ENCODE measurements at places on chromosomes 12 and 14.
A peak's percentile ranks its signal among the peaks of the same experiment; 100 is the strongest.

DNA sequence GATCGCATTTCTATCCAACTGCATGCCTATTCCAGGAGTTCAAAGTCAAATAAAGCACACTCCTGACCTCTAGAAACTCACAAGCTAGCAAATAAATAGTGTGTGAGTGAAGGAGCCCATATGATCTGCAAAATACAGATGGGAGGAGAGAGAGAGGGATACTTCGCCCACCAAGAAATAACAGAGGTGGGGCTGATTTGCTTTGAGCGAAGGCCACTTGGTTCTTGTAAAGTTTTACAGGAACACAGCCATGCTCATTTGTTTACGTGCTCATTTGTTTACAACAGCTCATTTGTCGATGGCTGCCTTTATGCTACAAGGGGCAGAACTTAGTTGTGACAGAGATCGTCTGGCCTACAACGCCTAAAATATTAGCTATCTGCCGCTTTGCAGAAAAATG is 63.4 kb upstream of the GPATCH2L start:
- H3K36me3 ChIP-seq = no peaks in the 10 kb centered on the region
- no peak overlapping the region for H3K27ac ChIP-seq
- DNase-seq = no peak

- no peak overlapping the region for H3K27ac ChIP-seq
- H3K4me1 ChIP-seq = no peaks in the 10 kb centered on the region
- no peaks in the 10 kb centered on the region for H3K36me3 ChIP-seq
- no peaks in the 10 kb centered on the region for H3K27me3 ChIP-seq
Measured at GRCh38 chr12:57320639-57321038, 69.7 kb upstream of the STAC3 start.

DNA sequence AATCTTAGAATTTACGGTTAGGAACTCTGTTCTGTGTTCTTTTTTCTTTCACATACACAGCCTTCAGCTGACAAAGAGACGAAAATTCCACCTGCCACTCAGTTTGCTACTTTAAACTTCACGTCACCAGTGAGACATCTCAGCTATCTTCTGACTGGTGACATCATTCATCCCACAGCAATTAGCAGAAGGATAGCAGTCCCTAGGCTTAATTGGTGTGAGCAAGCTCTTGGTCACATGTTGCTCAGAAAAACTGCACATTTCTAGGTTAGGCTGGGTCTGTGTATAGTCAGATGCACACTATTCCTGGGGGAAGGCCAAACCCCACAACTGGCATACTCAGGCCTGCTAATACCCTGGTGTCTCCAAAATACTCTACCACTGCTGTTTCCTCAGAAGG is 23.9 kb downstream of the SLC7A7 start:
- H3K36me3 ChIP-seq = no peaks in the 10 kb centered on the region
- DNase-seq = no peak
- no peak overlapping the region for H3K4me3 ChIP-seq
- no peaks in the 10 kb centered on the region for H3K27me3 ChIP-seq
- no peaks in the 10 kb centered on the region for H3K4me1 ChIP-seq

DNA sequence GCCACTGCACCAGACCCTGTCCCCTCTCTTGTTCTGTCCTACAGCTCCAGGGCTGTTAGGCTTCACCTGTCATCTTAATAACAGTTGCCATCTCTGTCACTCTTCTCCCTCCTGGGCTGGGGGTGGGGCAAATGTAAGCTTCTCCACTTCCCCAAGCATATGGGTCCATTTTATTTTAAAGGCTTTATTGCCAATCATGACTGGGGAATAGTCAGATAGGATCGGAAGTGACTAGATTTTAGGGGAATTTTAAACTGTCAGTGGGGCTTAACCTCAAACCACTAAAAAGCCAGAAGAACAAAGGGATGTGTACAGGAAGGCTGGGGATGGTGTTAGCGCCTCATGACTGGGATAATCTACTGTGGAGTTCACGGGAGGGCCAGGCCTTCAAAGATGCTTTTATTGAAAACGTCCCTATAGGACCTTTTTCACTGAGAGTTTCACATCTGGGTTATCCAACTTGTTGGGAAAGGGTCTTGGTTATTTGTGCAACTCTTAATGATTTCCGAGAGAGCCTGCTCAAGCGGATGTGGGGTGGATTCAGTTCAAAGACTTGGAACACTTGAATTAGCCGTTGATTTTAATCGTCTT is 41.6 kb downstream of the CHST11 start:
- H3K4me1 ChIP-seq = no peaks in the 10 kb centered on the region
- H3K27ac ChIP-seq = no peak overlapping the region
- no peaks in the 10 kb centered on the region for H3K36me3 ChIP-seq
- no peak for DNase-seq

- H3K27me3 ChIP-seq = no peaks in the 10 kb centered on the region
- no peak for DNase-seq
- H3K4me3 ChIP-seq = no peak overlapping the region
- H3K27ac ChIP-seq = no peak overlapping the region
Measured at GRCh38 chr14:64187331-64187730, 106.8 kb downstream of the ESR2 start.

DNA sequence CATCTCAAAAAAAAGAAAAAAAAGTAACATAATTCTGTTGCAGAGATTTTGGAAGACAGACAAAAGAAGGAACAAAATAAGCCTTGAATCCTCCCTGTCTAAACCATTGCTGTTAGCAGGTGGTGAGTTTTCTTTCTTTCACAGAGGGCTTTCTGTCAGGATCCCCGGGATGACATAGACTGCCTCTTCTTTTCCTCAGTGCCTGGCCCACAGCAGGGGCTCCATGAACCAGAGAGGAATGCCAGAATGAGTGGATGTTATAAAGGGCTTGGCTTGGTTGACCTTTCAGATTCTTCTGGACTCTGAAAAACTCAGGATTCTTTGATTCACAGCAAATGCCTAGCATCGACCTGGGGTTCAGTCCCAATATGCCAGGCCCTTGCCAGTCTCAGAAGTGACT is 45.8 kb upstream of the CORO1C start:
- H3K36me3 ChIP-seq = no peaks in the 10 kb centered on the region
- DNase-seq = no peak
- H3K4me1 ChIP-seq = no peaks in the 10 kb centered on the region
- no peak overlapping the region for H3K4me3 ChIP-seq
- H3K27ac ChIP-seq = no peak overlapping the region

- H3K4me1 ChIP-seq = peaks cover 9% of the 10 kb centered on the region
- peak; percentile 91 for DNase-seq
- no peak overlapping the region for H3K4me3 ChIP-seq
- peaks cover 23% of the 10 kb centered on the region for H3K36me3 ChIP-seq
- no peaks in the 10 kb centered on the region for H3K27me3 ChIP-seq
- H3K27ac ChIP-seq = peak overlapping the region; percentile 18
Measured at GRCh38 chr12:122350141-122350848, 72.2 kb downstream of the CLIP1 start.

DNA sequence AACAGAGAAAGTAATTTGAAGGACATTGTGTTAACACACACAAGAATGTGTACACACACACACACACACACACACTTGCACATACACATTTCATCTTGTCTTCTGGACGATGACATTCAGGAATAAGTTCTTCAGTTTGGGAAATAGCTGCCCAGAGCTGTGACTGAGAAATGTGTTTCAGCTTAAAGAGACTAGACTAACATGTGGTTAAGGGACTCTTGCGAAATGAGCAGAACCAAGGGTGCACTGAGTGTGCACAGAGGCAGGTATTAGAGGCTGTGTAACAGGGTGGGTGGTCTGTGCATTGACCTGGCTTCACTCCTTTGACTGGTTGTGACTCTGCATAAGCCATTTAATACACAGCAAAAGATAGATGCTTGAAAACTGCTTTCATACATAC is 29.4 kb upstream of the KCNA5 start:
- no peak for DNase-seq
- no peaks in the 10 kb centered on the region for H3K27me3 ChIP-seq
- no peak overlapping the region for H3K27ac ChIP-seq
- no peaks in the 10 kb centered on the region for H3K4me1 ChIP-seq

- H3K36me3 ChIP-seq = no peaks in the 10 kb centered on the region
- no peak for DNase-seq
- H3K27ac ChIP-seq = no peak overlapping the region
- no peaks in the 10 kb centered on the region for H3K27me3 ChIP-seq
- no peaks in the 10 kb centered on the region for H3K4me1 ChIP-seq
- no peak overlapping the region for H3K4me3 ChIP-seq
Measured at GRCh38 chr14:95660651-95661515, 25.3 kb upstream of the TCL1B start.

DNA sequence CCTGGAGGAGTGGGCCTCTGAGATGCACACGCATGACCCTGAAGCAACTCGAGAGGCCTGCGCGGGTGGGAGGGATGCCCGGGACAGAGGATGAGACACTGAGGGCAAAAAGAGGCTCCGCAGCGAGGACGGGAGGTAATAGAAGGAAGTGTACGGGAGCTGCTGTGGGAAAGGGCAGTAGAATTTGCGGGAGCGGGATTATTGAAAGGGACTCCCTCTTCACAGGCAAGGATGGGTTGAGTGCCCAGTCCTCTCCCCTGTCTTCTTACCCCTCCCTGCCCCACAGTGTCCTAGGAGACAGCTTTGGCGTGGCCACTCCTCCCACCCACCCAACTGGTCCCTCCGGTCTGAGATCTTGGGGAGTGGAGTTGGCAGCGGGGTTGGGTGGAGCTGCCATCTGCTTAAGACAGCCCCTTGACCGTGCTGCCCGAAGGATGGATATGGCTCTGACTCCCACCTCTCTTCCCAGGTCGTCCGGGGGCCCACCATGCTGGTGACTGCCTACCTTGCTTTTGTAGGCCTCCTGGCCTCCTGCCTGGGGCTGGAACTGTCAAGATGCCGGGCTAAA is 15.7 kb upstream of the ESPL1 start:
- H3K27ac ChIP-seq = peak overlapping the region; percentile 40
- H3K4me3 ChIP-seq = peak overlapping the region; percentile 78
- H3K36me3 ChIP-seq = peaks cover 2% of the 10 kb centered on the region
- DNase-seq = no peak

DNA sequence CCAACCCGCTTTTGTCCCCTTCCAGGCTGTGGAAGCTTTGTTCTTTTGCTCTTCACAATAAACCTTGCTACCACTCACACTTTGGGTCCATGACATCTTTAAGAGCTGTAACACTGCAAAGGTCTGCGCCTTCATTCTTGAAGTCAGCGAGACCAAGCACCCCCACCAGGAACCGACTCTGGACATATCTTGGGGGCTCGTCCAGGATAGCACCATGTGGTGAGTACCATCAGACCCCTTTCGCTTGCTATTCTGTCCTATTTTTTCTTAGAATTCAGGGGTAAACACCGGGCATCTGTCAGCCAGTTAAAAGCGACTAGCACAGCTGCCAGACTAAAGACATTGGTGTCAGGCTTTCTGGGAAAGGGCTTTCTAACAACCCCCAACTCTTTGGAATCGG is 137.6 kb upstream of the PPFIA2 start:
- no peak overlapping the region for H3K4me3 ChIP-seq
- no peaks in the 10 kb centered on the region for H3K27me3 ChIP-seq
- H3K4me1 ChIP-seq = no peaks in the 10 kb centered on the region
- DNase-seq = no peak
- H3K36me3 ChIP-seq = no peaks in the 10 kb centered on the region
- H3K27ac ChIP-seq = no peak overlapping the region

DNA sequence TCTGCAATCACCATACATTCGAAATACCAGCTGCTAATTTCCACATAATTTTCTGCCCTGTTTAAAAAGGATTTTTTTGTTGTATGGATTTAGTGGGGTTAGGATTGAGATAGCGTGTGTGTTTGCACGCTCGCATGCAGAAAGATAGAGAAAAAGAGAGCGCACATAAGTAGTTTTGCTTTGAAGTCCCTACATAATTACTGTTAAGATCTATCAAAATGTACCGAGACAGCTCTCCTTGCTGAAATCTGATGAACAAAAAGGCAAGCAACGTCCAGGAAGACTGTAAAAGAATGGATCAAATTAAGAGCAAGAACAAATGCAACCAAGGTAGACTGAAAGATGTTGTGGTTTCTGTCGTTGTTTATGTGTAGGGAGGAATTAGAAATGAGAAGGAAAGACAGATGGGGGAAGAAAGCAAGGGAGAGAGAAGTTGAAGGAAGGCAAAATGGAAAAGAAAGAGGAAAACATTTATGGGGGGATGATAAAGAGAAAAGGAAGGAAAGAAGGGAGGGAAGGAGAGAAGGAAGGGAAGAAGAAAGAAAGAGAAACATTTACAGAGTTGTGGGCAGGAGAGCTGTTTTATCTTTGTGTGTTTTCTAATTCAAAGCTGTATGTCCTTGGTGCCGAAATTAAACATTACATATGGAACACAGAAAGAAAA is 522.3 kb downstream of the MED13L start:
- no peaks in the 10 kb centered on the region for H3K27me3 ChIP-seq
- no peak overlapping the region for H3K4me3 ChIP-seq
- no peak for DNase-seq
- no peak overlapping the region for H3K27ac ChIP-seq

GRCh38 chr12:92365836-92366235 is 220.2 kb upstream of the BTG1 start:
- no peak overlapping the region for H3K27ac ChIP-seq
- H3K27me3 ChIP-seq = no peaks in the 10 kb centered on the region
- no peak overlapping the region for H3K4me3 ChIP-seq
- DNase-seq = no peak
- peaks cover 3% of the 10 kb centered on the region for H3K4me1 ChIP-seq
